K562 (cell line): ENCODE measurements at places on chromosomes 6 and 20. TPM values are rescaled to one million over a fixed set of nuclear protein-coding genes. Genes with fewer than 3 reads are reported as not detected.

DNA sequence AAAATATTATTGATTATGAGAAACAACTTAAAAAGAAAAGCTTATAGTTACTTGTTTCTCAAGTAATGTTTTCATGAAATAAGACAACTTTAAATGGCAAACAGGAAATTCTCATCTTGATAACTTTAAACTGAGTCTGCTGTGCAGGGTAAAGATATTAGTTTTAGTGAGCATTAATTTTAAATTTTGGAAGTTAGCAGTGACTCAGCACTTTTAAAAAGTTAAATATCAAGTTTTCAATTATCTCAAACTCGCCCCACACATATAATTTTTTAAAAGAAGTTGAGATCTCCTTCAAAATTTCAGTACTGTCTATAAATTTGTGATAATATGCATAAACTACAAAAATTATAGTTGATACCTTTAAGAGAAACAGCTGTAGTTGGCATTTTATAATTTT, 337.3 kb upstream of the NT5E start:
- H3K27me3 ChIP-seq, result no peaks in the 10 kb centered on the region; the same call in 2 of the 3 replicates
- no peak for DNase-seq

GRCh38 chr6:165718491-165718891, 55.5 kb upstream of the PDE10A start:
- no peak overlapping the region for H3K4me3 ChIP-seq
- H3K36me3 ChIP-seq, result no peaks in the 10 kb centered on the region
- peaks cover 5% of the 10 kb centered on the region; the same call in 2 of the 3 replicates for H3K27me3 ChIP-seq
- H3K27ac ChIP-seq, result no peak overlapping the region

The WDR27 gene
- total RNA-seq, result 49.7 and 58.7 TPM in 2 replicates

GRCh38 chr6:113971741-113972140, 793 bp upstream of the HDAC2 start:
- peaks cover 5% of the 10 kb centered on the region for H3K4me1 ChIP-seq
- H3K27ac ChIP-seq, result peak overlapping the region; percentile 92; the same call in 2 of the 3 replicates
- no peaks in the 10 kb centered on the region for H3K27me3 ChIP-seq
- no peak for DNase-seq
- H3K4me3 ChIP-seq, result no peak overlapping the region

DNA sequence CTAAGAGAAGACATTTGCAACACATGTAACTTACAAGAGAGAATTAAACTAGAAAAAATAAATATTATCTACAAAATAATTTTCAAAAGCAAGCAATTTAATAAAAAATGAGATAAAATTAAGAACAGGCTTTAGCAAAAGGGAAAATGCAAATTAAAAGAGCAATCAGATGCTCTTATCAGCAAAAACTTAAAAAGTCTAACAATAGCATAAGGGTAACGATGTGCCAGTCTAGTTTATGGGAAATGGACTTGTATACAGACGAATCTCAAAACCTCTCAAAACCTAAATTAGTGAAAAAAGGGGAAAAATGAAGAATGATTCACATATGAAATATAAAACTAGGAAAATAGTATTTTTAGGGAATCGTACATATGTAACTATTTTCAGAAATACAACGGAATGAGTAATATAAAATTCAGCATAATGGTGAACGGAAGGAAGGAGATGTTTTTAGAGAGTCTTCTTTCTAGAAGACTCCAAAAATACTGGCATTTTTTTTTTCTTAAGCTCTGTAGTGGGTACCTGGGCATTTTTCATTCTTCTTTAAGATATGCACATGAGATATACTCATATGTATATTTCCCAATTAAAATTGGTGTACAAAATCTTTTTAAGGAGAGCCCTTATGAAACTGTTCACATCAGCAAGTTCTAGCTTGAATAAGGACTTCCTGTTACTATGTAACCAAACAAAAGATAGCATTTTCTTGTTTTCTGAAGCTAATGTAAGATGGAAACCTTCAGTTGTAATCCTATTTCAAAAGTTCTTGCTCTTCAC, 927 bp upstream of the MANEA start:
- H3K4me1 ChIP-seq, result peaks cover 6% of the 10 kb centered on the region; the same call in 1 of the 2 replicates
- H3K27ac ChIP-seq, result peak overlapping the region; percentile 86; the same call in 2 of the 3 replicates
- no peaks in the 10 kb centered on the region for H3K36me3 ChIP-seq
- no peaks in the 10 kb centered on the region for H3K27me3 ChIP-seq
- peak overlapping the region; percentile 71 for H3K4me3 ChIP-seq

- DNase-seq, result no peak
- H3K27ac ChIP-seq, result no peak overlapping the region
- no peaks in the 10 kb centered on the region for H3K27me3 ChIP-seq
- no peaks in the 10 kb centered on the region for H3K36me3 ChIP-seq
- H3K4me1 ChIP-seq, result no peaks in the 10 kb centered on the region
Observed at GRCh38 chr6:74280130-74280692, 584.2 kb downstream of the CD109 start.

DNA sequence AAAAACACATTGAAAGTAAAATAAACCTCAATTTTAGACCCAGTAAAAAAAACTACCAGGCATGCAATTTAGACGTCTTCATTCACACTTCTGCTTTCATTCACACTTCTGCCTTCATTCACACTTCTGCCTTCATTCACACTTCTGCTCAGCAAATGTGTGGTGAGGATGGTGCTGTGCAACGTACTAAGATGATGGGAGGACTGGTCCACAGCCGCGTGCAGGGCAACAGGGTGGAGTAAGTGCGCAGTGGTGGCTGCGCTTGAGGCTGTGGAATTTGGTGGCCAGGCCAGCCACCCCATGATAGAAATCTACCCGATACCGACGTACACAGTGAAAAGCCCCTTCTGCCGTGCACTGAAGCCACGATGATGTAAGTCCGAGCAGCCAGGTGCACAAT, 114.3 kb upstream of the CD93 start:
- H3K27ac ChIP-seq, result no peak overlapping the region
- H3K4me3 ChIP-seq, result no peak overlapping the region
- H3K27me3 ChIP-seq, result no peaks in the 10 kb centered on the region
- peaks cover 9% of the 10 kb centered on the region for H3K4me1 ChIP-seq
- H3K36me3 ChIP-seq, result no peaks in the 10 kb centered on the region
- no peak for DNase-seq

GRCh38 chr6:49342410-49342809, 120.6 kb downstream of the MMUT start:
- DNase-seq, result no peak
- no peaks in the 10 kb centered on the region for H3K36me3 ChIP-seq
- no peak overlapping the region for H3K4me3 ChIP-seq
- no peaks in the 10 kb centered on the region for H3K4me1 ChIP-seq
- no peak overlapping the region for H3K27ac ChIP-seq

The GSTA3 gene
- not detected in 2 replicates for total RNA-seq

The DNAAF9 gene
- total RNA-seq, result 2.5 and 2.9 TPM in 2 replicates

- DNase-seq, result no peak
- H3K27ac ChIP-seq, result no peak overlapping the region
- H3K4me3 ChIP-seq, result no peak overlapping the region
- no peaks in the 10 kb centered on the region for H3K4me1 ChIP-seq
Observed at GRCh38 chr6:160531826-160532225, 132.2 kb downstream of the LPA start.

DNA sequence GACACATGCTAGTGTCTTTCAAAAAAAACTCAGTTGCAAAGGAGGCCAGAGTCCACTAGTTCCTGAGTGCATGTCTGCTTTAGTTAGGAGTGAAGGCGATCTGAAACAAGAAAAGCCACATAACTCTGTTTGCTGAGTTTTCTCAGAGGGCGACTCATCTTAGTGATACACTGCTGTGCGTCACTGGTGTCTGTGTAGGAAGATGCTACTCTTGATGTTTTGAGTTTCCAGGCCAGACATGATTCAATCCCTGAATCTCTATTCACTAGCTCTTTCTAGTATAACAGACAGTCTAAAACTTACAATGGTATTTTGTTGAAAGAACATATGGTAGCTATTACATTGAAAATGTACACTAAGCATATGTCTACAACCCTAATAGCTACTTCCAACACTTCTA, 60.9 kb downstream of the GFRAL start:
- no peaks in the 10 kb centered on the region for H3K27me3 ChIP-seq
- DNase-seq, result no peak
- no peak overlapping the region for H3K4me3 ChIP-seq
- no peak overlapping the region for H3K27ac ChIP-seq

GRCh38 chr20:38342713-38343310, 3.5 kb upstream of the LBP start:
- H3K4me3 ChIP-seq, result no peak overlapping the region
- H3K36me3 ChIP-seq, result no peaks in the 10 kb centered on the region
- peak; percentile 24 for DNase-seq
- H3K27ac ChIP-seq, result peak overlapping the region; percentile 71

DNA sequence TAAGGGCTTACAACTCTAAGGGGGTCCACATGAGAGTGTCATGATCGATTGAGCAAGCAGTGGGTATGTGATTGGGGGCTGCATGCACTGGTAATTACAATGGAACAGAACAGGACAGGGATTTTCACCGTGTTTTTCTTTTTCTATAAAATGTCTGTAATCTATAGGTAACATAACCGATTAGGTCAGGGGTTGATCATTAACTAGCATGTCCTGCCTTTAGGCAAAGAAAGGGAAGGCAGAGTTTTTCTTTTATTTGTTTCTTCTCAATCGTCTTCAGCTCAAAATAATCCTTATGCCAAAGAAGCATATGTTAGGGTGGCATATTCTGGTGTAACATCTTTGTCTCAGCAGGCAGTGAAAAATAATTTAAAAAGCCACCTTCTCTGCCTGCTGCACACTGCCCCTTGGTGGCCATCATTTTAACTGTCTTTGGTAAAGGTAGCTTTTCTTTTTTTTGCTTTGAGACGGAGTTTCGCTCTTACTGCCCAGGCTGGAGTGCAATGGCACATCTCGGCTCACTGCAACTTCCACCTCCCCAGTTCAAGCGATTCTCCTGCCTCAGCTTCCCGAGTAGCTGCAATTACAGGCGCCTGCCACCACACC, 9.7 kb upstream of the CEP43 start:
- no peak overlapping the region for H3K27ac ChIP-seq
- DNase-seq, result no peak
- H3K27me3 ChIP-seq, result no peaks in the 10 kb centered on the region
- H3K4me1 ChIP-seq, result no peaks in the 10 kb centered on the region

The OSTM1 gene
- 26.6 and 29.5 TPM in 2 replicates for total RNA-seq

GRCh38 chr6:14117158-14118090, at the start of gene CD83:
CD83 (plus strand) TSS chr6:14117772; CDS start chr6:14117812, 40 bp downstream.
- H3K36me3 ChIP-seq, result no peaks in the 10 kb centered on the region
- H3K4me1 ChIP-seq, result no peaks in the 10 kb centered on the region; the same call in 2 of the 3 replicates
- DNase-seq, result peak; percentile 97
- peak within 1 kb of the TSS; percentile 12; the same call in 1 of the 3 replicates for H3K27ac ChIP-seq

The PLEKHG1 gene
- total RNA-seq, result 0.16 TPM in 1 of 2 replicates, not detected in the other

The CCDC170 gene
- total RNA-seq, result not detected in 2 replicates

GRCh38 chr6:78744144-78744543, 123.2 kb upstream of the IRAK1BP1 start:
- DNase-seq, result no peak
- H3K4me3 ChIP-seq, result no peak overlapping the region
- no peaks in the 10 kb centered on the region for H3K36me3 ChIP-seq
- no peaks in the 10 kb centered on the region for H3K4me1 ChIP-seq
- no peaks in the 10 kb centered on the region for H3K27me3 ChIP-seq
- no peak overlapping the region for H3K27ac ChIP-seq

The GCNT2 gene
- total RNA-seq, result 1.3 and 1.8 TPM in 2 replicates

The RNF144B gene
- not detected in 2 replicates for total RNA-seq

- no peaks in the 10 kb centered on the region for H3K27me3 ChIP-seq
- no peaks in the 10 kb centered on the region for H3K36me3 ChIP-seq
- no peak for DNase-seq
- no peak overlapping the region for H3K27ac ChIP-seq
Observed at GRCh38 chr6:54327631-54328030, 19.4 kb downstream of the TINAG start.

GRCh38 chr6:157488716-157489118, 107.7 kb downstream of the ZDHHC14 start:
- no peaks in the 10 kb centered on the region for H3K36me3 ChIP-seq
- H3K4me1 ChIP-seq, result peaks cover 24% of the 10 kb centered on the region; the same call in 2 of the 3 replicates
- peak; percentile 79 for DNase-seq
- no peaks in the 10 kb centered on the region for H3K27me3 ChIP-seq

- H3K4me1 ChIP-seq, result peaks cover 21% of the 10 kb centered on the region; the same call in 2 of the 3 replicates
- H3K27me3 ChIP-seq, result no peaks in the 10 kb centered on the region
- H3K27ac ChIP-seq, result no peak overlapping the region
- H3K36me3 ChIP-seq, result peaks cover 2% of the 10 kb centered on the region; the same call in 1 of the 3 replicates
- DNase-seq, result no peak
Observed at GRCh38 chr20:48850977-48851299, 23.1 kb upstream of the PREX1 start.

DNA sequence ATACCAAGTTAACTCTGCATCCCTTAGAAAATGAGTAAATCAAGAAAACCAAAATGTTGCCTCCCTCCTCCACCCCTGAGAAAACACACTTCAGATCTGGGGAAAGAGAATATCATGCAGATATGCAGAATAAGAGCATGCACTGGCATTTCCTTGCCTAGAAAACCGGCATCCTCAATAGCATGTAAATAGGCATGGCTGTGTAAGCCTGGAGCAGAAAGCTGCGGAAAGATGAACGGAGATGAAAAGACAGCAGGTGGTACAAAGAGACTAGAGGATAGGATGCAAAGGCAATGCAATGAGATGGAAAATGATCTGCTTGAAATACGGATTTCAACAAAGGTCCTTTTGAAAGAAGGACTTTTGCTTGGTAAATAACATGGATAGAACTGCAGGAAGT, 10.3 kb upstream of the GGTLC1 start:
- H3K27ac ChIP-seq, result no peak overlapping the region
- H3K27me3 ChIP-seq, result no peaks in the 10 kb centered on the region
- no peak for DNase-seq
- H3K36me3 ChIP-seq, result no peaks in the 10 kb centered on the region
- no peaks in the 10 kb centered on the region for H3K4me1 ChIP-seq

DNA sequence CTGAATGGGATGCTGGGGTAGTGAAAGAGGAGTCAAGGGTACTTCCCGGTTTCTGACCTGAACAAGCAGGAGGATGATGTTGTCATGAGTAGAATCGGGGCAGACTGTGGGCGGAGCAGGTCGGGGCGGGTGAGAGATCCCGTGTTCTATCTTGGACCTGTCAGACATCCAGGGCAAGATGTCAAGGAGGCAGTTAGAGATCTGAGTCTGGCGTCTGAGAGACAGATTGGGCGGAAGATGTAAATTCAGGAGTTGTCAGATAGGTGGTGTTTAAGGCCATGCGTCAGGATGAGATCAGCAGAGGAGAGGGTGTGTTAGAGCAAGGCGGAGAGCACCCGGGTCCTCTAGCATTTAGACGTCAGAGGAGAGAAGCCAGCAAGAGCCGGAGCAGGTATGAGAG, 115.5 kb downstream of the DLGAP4 start:
- H3K4me1 ChIP-seq, result 0 out of 2 replicates have a peak, but pooled peaks cover 8% of the 10 kb centered on the region
- H3K36me3 ChIP-seq, result no peaks in the 10 kb centered on the region
- no peak overlapping the region for H3K4me3 ChIP-seq
- DNase-seq, result peak; percentile 42

DNA sequence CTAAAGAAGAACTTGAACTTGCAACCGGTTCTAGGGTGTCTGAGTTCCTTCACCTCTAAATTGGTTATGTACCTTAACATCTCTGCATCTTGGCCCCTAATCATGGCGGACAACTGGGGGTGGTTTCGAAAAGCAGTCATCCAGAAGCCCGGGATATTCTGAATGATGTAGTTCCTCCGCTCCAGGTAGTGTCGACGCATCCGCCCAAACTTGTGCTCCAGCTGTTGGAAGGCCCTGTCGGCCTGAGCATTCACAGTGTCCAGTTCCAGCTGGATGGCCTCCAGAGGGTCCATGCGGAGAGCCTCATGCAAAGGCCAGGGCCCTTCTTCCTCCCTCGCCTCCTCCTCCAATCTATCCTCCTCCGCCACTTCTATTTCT, 887 bp downstream of the TSPYL1 start:
- H3K27ac ChIP-seq, result peak overlapping the region; percentile 95
- no peak for DNase-seq
- H3K27me3 ChIP-seq, result no peaks in the 10 kb centered on the region
